ENCODE measurements at places on chromosomes 1 and 21. TPM values are rescaled to one million over a fixed set of nuclear protein-coding genes. Genes with fewer than 3 reads are reported as not detected.

The SLC44A3 gene
- 36.9 TPM for polyA plus RNA-seq

The TMPRSS3 gene
- 0.86 TPM for polyA plus RNA-seq

The TSPEAR gene
- polyA plus RNA-seq, result 3.4 TPM

The NBPF10 gene
- 1.5 TPM for polyA plus RNA-seq

The S100A9 gene
- polyA plus RNA-seq, result 28.2 TPM

DNA sequence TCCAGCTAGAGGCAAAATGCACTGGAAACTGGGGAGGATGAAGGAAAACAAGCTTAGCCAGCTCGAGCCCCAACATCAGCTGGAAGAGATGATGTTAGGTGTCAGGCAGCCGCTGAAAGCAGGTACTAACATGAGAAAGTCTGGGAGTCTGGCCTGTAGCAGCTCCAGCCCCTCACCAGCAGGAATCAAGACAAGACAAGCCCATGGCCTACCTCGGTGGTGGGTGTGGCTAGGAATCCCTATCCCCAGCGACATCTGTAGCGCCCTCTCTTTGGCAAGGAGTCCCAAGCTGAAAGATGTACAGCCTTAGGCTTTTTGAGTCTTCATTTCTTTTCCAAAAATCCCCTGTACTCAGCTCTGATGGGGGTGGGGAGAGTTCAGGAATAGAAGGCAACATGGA lies 2.6 kb downstream of the DLGAP3 start:
- no peak for DNase-seq

- no peak for DNase-seq
These were observed 1.1 kb upstream of the ANKRD35 start for GRCh38 chr1:145886816-145887215.

DNA sequence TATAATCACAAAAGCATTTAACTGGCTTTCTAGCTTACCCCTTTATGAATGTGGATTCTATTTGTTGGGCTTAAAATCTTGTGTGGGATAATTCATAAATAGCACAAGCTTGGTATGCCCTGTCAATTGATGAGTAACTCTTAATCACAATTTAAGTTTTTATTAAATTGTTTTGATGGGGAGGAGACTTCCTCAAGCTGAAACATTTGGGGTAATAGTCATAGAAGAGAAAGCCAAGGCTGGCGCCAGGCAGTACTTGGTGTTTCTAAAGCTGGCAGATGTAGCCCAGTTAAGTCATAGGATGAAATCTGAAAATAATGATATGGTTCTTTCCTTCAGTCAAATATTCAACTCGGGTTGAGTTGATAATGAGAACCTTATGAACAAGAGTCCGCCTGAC lies 167.2 kb downstream of the FMN2 start:
- DNase-seq, result no peak

DNA sequence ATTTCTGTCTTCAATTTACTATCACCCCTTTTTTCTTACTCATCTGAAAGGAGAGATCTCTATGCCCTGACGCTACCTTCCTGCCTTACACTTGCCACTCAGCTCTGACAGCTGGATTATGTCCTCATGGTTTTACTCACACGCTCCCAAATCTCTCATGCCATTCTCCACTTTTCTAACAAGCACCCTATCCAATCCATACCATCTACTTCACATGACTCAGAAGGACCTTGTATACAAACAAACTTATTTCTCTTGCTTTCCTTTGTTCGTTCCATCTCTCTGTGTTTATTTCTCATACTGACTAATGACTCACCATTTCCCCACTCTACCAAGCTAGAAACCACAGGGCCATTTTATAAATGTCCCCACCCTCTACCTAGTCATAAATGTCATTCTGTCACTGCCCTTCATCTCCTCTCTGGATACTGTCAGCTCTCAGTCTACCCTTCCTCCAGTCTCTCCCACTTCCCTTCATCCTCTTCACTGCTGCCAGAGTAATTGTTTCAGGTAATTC lies 87.3 kb downstream of the USP24 start:
- no peak for DNase-seq

- DNase-seq, result no peak
These were observed 322.4 kb upstream of the DEPDC1 start for GRCh38 chr1:68819190-68819829.

DNA sequence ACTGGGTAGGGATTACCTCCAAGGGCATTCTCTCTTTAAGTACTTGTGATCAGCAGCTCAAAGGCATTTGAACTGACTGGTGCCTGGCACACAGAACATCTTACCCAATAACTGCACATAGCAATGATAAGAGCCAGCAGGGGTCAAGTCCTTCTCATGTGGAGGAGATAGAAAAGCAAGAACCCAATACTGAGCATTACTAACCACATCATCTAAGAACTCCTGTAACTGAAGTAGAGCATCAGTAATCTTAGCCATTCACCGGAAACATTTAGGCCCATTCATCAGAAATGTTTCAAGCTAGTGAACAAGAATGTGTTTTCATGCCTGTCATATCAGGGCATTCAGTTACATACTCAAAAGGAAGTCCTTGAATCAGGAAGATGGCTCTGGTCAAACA lies 33.6 kb upstream of the THEM4 start:
- no peak for DNase-seq

- DNase-seq, result no peak
These were observed 90.7 kb downstream of the ZNF281 start for GRCh38 chr1:200319148-200319547.

All from left lung (tissue), 14 donors.